ENCODE measurements at places on chromosomes 5 and 9.

DNA sequence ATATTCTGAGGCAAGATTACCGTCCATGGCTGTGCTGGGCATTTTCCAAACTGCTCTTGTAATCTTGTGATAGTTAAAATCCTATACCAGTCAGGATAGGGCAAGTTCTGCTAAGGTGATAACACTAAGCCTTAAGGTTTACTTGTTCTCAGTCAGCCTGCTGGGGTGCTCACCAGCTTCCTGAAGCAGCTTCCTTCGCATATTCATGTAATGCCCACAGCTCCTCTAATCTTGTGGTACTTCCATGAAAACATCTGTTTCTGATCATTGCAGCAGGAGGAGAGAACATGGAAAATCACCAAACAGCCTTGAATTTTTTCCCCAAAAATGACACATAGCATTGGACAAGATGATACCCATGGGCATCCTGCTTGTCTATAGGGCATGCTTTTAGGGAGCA is 473.2 kb downstream of the MED10 start:
- DNase-seq, result no peak

DNA sequence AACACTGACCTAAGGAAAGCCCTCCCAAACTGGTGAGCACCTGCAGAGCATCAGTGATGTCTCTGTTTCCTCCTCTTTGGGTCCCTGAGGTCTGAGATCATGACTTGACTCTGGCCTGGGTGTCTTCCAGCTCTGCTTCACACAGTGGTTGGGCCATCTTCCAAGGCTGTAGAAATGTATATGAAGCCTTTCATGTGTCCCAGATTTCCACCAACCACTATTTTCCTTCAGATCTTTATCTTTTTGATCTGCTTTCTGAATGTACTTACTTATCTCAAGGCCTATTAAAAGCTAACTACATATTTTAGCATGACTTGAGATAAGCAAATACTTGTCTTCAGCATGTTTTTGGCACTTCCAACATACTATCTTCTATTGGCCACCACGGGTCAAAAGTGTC is 47.1 kb downstream of the PRELID2 start:
- no peak for DNase-seq

DNA sequence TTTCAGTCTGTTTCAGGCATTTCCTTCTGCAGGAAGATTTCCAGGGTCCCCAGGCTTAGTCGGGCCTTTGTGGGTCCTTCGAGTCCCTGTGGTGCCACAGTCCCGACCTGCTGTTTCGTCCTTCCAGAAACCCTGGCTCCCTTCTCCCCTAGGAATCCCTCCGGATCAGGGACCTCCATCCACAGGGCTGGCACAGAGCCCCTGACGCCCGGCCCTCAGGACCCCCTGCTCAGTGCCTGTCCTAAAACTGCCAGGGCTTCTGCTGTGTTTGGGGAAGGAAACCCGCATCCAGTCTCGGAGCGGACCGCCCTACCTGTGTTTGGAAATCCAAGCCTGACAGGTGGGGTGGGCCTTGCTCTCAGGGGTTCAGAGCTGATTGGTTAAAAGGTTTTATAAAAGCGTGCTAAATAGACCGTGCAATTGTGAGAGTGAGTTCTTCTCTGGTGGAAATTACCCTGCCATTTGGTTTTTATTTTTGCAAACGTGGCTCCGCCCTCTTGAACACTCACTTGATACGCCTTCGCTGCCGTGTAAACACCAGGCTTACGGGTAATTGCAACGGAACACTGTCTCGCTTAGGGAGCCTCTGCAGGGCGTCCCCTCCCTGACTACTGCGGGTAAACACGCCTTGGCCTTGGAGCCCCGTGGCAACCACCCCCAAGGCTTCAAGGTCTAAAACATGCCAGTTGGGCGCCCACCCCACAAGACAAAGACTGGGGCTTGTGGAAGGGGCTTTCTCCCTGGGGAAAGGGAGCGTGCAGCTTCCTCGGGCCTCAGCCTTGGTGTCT is 121.2 kb downstream of the PHF2 start:
- DNase-seq, result no peak

- no peak for DNase-seq
These were observed 68.7 kb downstream of the MARCHF3 start for GRCh38 chr5:126961702-126962101.

DNA sequence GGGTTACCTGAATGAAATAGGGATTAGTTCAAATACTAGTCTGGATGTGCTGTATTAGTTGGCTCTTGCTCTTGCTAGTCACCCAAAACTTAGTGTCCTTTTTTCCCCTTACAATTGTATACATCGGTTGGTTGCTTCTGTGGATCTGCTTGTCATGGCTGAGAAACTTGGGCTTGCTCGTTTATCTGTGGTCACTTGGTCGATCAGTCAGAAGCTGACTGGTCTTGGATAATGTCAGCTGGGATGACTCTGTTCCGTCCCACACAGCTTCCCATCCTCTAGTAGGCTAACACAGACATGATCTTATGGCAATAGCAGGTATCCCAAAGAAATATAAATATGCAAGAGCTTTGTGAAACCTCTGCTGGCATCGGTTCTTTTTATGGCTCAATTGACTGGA is 807.4 kb downstream of the MAT2B start:
- no peak for DNase-seq

GRCh38 chr5:179131321-179131835 is 71.2 kb downstream of the ZNF354C start:
- DNase-seq, result no peak

DNA sequence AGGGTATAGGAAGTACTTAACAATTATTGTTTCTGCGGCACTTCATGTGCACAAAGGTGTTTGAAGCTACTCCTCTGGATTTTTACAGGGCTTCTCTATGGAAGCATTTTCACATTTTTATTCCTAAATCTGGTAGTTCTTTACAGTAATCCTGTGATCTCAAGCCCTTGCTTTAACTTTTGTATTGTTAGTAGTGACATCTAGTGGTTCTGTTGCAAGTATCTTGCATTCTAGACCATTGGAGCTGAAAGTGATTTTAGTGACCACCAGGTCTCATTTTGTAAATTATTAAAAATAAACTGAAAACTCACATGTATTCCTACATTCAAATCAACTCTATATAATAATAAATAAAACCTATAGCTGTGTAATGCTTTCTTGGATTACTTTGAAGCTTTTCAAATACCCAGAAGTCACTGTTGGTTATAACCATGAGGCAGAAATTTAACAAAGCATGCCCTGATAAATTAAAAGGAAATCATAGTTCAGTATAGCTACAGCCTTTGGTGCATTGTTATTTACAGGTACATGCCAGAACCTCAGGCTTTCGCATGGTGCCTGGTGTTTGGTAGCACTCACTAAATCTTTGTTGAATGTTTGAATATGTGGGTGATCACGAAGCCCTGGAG is 18.9 kb downstream of the RPS23 start:
- DNase-seq, result no peak

DNA sequence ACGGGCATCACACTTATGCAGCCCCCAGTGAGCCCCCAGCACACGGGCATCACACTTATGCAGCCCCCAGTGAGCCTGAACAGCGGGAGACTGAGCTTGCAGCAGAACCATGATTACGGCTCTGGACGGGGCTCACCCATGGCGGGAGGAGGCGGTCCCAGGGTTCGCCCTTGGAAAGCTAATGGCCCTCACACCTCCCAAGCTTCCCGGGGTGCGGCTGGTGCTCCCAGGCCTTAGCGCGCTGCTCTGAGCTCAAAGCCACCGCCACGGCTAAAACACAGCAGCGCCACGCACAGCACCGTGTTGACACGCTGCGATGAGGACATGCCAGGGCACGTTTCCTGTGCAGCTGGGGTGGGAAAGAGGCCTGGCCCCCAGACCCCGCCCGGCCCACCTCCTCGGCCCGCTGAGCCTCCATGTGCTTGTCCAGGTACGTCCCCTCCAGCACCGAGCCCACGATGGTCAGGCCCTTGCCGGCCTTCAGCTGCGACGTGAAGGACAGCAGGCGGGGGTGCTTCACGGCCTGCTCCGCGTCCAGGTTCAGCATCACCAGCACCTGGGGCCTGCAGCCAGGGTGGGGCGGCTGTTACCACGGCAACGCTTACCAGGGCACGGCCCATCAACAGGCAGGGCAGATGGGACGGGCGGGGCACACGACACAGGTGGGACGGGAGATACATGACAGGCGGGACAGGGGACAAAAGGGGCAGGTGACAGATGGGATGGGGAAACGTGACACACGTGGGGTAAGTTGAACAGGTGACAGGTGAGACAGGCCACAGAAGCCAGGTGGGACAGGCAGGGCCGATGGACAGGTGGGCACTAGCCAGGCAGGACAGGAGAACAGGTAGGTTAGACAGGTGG is 38.4 kb downstream of the SLC12A7 start:
- no peak for DNase-seq

DNA sequence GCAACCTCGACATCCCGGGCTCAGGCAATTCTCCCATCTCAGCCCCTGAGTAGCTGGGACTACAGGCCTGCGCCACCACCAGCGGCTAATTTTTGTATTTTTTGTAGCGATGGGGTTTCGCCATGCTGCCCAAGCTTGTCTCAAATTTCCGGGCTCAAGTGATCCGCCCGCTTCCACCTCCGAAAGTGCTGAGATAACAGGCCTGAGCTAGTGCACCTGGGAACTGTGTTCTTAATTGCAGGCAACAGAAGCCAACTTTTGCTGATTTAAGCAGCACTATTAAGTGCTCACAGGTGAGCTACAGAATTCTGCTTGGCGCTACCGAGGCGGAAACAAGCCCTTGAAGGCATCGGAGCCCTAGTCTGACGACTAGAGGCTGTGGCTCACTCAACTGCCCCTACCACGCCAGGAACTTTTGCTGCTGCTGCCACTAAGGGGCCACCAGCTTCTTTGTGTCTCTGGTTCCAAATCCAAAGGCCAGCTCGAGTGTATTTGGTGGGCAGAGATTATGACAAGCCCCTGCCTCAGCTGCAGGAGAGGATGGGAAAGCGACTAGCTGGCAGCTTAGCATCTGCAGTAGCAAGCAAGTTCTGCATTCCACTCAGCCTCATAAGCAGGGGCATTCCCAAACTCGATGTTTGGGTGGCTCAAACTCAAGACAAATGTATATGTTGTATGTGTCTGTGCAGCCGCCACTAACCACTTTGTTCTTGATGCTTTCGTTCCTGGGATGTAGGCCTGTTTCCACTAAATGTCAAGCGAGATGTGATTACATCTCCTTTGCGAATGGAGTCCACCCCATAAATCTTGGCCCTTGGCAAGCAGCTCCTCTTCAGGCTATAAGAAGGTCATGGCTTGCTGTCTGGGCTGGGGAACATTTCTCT is 10.6 kb upstream of the HMCN2 start:
- DNase-seq, result no peak

DNA sequence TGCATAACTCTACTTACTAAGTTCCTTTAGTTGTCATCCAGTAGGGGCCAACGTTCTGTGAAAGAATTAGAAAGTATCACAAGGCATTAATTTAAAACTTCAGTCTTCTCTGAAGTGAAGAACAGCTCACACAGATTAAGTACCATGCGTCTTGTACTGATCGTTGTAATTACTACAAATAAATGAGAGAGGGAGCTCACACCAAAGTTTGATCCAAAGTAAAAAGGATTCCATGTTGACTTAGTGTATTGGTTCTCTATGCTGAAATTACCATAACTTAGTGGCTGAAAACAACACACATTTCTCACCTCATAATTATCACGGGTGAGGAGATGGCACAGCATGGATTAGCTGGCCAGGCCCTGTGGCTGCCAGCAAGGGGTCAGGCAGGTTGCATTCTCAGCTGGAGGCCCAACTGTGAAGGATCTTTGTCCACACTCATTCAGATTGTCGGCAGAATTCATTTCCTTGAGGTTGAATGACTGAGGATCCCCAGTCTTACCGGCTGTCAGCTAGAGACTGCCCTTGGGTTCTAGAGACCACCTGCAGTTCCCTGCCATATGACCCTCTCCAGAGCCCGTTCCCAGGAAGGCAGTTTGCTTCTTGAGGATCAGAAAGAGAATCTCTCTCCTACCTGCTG is 169.1 kb downstream of the YTHDC2 start:
- DNase-seq, result no peak

DNA sequence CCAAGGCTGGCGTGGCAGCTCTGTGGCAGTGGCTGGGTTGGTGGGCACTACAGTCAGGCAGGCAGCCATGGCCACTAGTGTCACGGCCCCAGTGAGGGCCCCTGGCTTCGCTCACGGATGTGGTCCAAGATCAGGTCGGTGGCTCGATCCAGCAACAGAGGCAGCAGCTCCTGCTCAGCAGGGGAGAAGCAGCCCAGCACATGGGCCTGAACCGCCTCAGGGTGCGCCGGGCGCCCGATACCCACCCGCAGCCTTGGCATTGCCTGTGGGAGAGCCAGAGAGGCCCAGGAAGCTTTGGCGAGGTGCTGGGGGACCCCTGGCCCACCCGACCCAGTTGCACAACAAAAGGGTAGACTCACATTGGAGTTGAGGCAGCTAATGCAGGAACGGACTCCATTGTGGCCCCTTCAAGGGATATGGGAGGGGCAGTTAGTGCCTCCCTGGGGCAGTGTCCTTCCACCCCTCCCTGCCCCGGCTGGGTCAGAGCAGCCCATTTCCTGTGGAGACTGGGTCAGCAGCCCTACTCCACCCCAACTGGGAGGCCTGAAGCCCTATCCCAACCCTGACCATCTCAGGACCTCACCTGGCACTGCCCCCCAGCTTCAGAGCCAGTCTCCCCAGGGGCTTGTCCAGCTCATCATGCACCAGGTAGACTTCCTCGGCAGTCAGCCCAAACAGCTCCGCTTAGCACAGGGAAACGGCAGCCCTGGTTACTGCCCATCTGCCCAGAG is 1.3 kb downstream of the PTRH1 start:
- no peak for DNase-seq

DNA sequence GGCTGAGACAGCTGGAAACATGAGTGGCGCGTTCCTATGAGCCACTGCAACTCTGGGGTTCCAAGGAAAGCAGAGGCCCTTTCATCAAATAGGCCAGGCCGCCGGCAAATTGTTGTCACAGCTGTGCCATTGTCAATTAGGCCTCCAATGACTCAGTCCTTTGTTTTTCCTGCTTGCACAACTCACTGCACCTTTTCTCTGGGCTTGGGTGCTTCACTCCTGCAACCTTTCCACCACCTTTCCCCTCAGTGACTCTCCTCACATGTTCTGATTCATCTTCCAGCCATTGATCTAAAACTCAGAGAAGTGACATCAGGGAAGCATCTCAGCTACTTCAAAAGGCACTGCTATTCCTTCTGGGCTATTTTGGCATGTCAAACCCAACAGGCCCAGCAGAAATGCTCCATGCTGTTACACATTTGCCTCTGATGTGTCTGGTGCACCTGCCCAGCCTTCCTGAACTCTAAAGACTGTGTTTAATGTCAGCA is 653.7 kb downstream of the NR2F1-AS1 start:
- DNase-seq, result no peak

DNA sequence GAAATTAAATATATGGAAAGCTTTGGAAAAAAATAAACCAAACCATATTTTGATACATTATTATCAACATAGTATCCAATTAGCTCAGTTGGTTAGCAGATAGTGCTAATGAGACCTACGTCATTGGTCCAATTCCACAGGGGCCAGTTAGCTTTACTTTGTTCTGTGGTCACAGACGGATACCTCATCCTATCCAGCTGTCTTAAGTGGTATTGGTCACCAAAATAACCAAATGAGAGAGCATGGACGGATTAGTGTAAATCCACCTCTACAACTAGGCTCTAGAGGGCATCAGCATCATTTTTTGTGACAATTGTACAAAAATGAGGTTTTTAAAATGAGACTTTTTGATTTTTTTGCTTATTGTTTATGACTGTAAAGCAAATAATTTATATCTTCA is 364.2 kb downstream of the KIAA0825 start:
- no peak for DNase-seq

- DNase-seq, result no peak
These were observed 13.4 kb downstream of the CEP72 start for GRCh38 chr5:625516-625915.
